Stimulated activated CD4-positive, alpha-beta T cell treated with anti-CD3 and anti-CD28 coated beads, TNF-alpha, amount 100 ng/mL, for 48 hours (primary cell): ENCODE measurements at places on chromosomes 6 and 20.

- DNase-seq = no peak
Measured at GRCh38 chr6:144384427-144384826, 99.3 kb downstream of the UTRN start.

- no peak for DNase-seq
Measured at GRCh38 chr20:24731312-24731711, 217.8 kb upstream of the CST7 start.

DNA sequence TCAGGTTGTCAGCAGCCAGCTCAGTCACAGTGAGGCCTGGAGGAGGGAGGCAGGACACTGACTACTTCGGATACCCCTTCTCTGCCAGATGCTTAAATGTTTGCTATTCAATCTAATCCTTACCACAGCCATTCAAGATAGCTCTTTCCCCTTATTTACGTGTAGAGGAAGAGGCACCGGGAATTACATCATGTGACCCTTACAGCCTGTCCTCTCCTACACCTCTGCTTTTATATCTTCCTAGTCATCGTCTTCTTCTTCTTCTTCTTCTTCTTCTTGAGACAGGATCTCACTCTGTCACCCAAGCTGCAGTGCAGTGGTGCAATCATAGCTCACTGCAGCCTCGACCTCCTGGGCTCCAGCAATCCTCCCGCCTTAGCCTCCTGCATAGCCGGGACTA, 148.1 kb upstream of the NEDD9 start:
- no peak for DNase-seq

- DNase-seq = no peak
Measured at GRCh38 chr6:44676246-44676790, 288.8 kb downstream of the CDC5L start.

DNA sequence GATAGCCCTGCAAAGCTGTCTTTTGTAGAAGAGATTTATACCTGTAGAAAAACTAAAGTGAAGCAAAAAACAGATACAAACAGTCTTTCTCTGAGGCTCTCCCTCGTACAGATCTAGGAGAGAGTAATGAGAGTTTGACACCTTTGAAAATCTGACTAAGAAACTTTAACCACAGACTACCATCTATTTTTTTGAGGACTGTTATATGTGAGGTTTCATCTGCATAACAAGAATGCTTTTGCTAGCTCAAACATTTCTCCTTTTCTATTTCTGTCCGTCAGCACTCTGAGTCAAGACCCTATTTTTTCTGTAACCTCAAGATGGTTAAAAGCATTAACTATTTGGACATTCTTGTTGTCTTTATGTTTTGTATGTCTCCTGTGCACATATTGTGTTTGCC, 193.0 kb downstream of the BTBD3 start:
- no peak for DNase-seq

DNA sequence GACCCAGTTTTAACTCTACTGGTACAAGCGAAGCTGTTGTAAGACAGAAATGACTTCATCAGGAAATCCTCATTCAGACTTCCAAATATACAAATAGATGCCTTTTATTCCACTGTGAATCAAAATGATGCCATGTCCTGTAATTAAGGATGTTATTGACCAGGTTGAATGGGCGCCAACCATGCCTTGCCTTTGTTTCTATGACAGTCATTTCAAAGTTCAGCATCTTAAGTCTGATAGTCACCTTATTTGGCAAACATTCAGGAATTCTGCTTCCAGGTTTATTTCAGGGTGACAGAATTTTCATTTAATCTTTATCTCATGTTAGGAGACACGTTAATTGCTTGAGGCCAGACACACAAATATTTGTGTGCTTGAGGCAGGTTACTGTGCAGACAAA, 592.8 kb upstream of the JAG1 start:
- DNase-seq = no peak

- no peak for DNase-seq
Measured at GRCh38 chr6:16482702-16483314, 244.4 kb downstream of the GMPR start.

- peak; percentile 10 for DNase-seq
Measured at GRCh38 chr20:62030834-62031434, 34.7 kb downstream of the TAF4 start.

GRCh38 chr20:51497542-51498467, 44.7 kb downstream of the NFATC2 start:
- peak; percentile 37 for DNase-seq

DNA sequence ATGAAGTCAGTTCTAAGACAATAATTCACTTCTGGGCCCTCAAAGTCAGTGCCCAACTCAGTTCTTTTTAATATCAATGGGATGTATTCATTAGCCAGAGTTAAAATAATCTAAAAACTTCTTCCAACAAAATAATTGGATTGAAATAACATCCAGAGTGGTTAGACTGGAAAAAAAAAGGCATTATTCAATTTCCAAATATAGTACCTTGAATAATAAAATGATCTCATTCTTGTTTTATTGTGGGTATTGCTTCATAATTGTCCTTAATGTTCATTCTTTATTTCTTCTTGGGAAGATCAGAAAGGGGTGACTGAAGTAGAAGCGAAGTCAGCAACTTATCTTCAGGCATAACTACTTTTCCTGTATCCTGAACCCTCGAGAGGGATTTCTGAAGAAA, 85.1 kb upstream of the JARID2 start:
- no peak for DNase-seq

DNA sequence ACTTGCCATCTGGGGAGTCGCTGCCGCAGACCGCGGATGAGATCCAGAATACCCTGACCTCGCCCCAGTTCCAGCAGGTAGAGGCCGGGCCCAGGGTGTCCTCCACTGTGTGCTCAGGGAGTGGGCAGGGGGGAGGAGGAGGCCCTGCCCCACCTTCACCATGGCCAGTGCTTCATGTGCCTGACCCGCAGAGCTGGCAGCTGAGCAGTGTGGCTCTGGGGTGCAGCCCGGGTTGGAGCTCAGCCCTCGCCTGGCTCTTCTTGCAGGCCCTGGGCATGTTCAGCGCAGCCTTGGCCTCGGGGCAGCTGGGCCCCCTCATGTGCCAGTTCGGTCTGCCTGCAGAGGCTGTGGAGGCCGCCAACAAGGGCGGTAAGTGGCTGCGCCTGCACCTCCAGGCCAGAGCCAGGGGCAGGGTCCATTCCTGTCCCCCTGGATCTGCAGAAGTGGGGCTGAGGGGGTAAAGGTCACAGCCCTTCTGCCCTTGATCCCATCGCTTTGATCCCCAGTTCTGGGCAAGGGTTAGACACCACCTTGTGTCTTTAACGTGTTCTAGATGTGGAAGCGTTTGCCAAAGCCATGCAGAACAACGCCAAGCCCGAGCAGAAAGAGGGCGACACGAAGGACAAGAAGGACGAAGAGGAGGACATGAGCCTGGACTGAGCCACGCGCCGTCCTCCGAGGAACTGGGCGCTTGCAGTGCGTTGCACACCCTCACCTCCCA, 5.5 kb downstream of the ADRM1 start:
- no peak for DNase-seq

GRCh38 chr6:81818901-81819361, 66.5 kb upstream of the TENT5A start:
- DNase-seq = no peak

- DNase-seq = no peak
Measured at GRCh38 chr20:62733891-62734290, 25.3 kb downstream of the NTSR1 start.

DNA sequence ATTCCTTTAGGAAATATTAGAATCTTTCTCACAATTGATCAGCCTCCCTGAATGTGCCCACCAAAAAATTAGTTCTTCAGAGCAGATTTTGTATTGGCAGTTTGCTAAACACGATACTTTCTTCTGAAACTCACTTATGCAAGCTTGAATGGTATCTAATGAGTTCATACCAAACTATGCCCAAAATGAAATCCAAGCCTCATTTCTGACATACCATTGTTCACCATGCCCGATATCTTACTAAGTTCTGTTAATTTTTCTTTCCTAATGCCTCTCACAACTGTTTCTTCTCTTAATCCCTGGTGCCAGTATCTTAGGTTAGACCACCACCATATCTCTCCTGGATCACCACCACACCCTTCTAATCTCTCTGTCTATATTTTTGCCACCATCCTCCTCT, 755.9 kb downstream of the KIF16B start:
- no peak for DNase-seq

- DNase-seq = no peak
Measured at GRCh38 chr6:132537145-132537544, 932 bp upstream of the TAAR9 start.

DNA sequence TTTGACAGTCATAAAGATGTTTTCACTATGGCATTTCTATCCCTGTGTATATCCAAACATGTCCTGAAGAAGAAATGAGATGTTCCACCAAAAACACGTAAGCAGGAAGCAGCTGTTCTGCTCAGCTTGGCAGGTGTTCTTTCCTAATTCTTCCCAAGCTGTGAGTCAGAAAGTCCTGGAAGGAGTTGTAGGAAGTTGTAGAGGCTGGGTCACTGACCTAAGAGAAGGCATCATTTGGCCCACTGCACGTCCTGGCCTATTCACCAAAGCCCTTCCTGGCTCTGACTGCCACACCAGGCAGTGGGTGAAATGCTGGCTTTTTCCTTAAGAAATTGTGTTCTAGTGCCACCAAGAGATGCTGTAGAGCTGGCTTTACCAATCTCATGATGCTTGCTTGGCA, 40.3 kb downstream of the STX11 start:
- no peak for DNase-seq

GRCh38 chr6:32558426-32559057, 28.5 kb upstream of the HLA-DRB5 start:
- DNase-seq = no peak

DNA sequence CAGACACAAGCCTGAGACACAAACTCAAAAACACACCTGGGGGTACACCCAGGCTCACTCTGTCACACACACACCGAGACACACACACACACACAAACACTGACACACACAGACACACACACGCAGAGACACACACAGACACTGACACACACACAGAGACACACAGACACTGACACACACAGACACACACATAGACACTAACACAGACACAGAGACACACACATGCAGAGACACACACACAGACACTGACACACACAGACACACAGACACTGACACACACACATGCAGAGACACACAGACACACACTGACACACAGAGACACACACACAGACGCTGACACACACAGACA, 14.4 kb upstream of the ABHD16B start:
- no peak for DNase-seq

DNA sequence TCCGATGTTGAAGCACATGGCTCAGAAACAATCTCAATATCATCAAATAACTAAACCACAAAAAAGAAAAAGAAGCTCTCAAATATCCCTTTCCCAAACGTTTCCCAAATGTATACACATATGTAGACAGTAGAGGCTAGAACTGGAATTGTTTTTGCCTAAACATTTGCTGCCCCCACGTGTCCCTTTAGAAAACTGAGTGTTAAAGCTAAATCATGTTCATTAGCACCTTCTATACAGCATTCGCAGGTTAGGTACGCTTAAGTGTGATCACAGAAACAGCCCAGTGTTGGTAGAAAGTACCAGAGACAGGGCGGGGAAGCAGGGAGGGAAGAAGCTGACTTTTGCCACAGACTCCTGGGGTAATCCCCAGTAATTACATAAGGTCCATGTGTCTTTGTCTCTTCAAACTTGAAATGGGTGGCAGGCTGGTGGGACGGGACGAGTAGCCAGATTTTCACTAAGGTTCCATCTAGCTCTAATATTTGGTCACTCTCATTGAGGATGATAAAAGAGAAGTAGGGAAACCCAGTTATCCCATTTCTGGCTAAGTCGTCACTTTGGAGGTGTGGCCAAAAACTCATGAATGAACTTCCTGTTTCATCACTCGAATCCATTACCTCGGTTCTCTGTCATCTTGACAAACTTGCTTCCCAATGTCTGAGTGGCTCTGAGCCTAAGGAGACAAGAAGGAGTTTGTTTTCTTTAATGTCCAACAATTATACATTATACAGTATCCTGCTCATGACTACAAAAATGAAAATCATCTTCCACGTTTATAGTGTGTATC, 15.0 kb upstream of the TFAP2A start:
- DNase-seq = no peak

DNA sequence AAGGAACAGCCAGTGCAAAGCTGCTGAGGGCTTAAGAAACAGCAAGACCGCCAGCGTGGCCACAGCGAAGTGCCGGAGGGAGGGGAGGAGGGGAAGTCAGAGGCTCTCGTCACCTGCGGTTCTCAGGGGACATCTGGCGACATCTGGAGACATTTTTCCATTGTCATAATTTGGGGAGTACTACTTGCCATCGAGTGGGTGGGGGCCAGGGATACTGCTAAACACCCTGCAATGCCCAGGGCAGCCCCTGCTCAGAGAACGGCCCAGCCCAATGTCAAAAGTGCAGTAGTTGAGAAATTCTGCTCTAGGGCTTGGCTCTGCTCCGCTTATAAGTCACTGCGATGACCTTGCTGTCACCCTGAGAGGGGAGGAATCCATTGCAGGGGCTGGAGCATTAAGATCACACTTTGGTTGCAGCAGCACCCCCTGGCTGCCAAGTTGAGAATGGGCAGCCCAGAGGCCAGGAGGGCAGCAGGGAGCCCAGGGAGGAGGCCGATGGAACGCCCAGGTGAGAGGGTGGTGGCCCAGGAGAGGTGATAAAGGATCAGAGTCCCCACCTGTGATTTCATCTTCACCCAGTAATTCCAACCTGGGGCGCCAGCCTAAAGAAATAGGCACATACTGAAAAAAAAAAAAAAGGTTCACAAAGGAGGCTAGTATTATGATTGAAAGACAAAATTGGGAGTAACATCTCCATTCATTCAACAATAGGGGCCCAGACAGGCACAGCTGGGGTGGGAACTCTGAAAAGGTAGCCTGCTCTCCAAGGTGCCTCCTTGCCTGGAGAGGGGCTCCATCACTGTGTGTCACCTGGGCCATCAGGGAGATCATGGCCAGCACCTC, 218.2 kb downstream of the BMP7 start:
- DNase-seq = no peak

DNA sequence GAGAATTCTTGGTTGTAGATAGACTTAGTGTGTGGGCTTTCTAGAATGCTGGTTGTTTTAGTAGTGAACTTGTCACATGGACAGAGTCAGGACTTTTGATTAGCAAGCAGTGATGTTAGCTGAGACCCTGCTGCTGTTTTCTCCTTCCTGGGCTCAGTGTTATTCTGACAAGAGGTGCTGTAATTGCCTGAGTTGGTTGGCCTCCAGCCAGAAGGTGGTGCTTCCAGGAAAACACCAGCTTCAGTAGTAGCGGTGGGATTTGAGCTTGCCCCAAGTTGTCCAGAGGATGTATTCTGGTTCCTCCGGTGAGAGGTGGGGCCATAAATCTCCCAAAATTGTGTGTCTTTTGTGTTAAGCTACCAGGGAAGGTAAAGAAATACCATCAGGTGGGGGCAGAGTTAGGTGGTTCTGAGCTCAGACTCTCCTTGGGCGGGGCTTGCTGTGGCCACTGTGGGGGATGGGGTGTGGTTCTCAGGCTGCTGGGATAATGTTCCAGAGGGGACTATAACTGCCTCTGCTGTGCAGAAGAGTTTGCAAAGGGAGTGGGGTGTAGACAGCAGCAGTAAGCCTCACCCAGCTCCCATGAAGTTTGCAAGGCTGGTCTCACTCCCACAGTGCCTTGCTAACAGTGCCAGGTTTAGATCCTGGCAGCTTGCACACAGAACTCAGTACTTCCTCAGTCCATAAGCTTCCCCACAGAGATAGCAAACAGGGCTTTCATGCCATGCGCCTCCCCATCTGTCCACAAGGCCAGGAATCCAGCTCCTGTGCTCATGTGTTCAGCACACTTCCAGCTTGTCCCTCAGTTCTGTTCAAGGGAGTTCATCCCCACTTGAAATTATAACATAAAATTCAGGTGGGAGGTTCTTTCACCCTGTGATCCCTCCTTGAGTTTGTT, 278.4 kb upstream of the PTCHD4 start:
- no peak for DNase-seq

- no peak for DNase-seq
Measured at GRCh38 chr6:40543776-40544175, 43.4 kb downstream of the LRFN2 start.

- no peak for DNase-seq
Measured at GRCh38 chr6:145247692-145248419, 487.5 kb downstream of the EPM2A start.
